ENCODE measurements at places on chromosomes 12 and 14.

DNA sequence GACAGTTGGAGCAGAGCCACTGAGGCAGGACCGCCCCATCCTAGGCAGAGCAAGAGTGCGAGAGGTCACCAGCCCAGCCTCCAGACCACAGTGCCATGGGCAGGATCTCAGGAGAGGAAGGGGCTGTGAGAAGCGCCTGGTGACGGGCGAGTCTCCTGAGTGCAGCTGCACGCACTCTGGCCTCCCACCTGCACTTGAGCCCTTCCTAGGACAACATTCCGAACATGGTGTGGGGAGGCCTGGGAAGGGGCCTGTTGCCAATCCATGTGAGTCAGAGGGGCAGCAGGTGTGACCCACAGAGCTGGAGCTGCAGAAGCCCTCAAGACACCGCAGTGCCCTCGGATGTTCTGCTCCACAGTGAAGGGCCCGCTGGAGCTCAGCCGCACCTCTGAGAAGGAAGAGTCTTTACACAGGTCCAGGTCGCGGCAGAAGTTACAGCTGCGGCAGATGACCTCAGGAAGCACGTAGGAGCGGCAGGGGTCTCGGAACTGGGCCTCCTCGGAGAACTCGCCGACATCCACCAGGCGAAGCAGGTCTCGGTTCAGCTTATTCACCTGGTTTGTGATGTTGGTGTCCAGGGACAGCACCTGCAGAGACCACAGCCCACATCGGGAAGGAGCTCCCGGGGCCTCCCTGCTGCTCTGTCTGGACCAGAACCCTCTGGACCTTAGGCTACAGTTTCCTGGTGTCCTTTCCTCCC, 7.3 kb downstream of the P2RX2 start:
- DNase-seq, result no peak

- DNase-seq, result no peak
These were observed 197.0 kb downstream of the ANO2 start for GRCh38 chr12:5748027-5748426.

DNA sequence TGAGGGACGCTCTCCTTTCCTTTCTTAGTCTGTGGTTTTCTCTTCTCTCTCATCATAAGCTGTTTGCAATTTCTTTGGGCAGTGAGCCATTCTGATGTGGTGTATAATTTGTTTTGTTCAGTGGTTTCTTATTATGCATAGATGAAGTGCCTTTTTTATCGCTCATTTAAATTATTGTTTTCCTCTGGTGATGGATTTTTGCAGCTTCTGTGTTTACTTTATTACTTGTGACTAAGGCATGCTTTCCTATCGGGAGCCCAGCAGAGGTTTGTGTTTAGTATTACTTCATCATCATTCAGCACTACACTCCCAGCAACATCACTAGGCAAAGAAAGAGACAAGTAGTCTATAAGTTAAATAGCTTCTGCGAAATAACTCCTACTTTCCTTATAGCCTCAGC, 586.6 kb upstream of the NOVA1 start:
- no peak for DNase-seq

DNA sequence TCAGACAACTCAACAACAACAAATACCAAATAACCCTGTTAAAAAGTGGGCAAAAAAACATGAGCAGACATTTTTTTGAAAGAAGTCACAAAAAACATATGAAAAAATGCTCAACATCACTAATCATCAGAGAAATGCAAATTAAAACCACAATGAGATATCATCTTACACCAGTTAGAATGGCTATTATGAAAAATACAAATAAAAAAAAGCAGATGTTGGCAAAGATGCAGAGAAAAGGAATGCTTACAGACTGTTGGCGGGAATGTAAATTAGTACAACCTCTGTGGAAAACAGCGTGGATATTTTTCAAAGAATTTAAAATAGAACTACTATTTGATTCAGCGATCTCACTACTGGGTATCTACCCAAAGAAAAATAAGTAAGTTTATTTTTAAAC, 114.0 kb downstream of the SLC38A4 start:
- no peak for DNase-seq

DNA sequence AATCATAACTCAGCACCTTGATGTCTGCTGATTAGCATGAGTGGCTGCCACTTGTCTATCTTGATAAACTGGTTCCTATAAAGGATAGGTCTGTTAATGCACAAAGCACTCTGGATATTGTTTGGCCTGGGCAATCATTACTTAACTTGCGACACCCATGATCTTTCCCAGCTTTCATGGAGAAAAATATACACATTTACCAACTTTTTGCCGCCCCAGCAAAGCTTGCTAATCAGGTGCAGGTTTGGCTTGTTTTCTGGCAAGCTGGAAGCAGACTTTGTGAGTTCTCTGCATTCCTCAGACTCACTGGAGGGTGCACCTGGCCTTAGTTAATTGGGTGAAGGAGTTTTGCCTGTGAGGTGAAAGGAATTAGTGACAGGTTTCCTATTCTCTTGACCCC, 1126.4 kb upstream of the FLRT2 start:
- DNase-seq, result no peak

DNA sequence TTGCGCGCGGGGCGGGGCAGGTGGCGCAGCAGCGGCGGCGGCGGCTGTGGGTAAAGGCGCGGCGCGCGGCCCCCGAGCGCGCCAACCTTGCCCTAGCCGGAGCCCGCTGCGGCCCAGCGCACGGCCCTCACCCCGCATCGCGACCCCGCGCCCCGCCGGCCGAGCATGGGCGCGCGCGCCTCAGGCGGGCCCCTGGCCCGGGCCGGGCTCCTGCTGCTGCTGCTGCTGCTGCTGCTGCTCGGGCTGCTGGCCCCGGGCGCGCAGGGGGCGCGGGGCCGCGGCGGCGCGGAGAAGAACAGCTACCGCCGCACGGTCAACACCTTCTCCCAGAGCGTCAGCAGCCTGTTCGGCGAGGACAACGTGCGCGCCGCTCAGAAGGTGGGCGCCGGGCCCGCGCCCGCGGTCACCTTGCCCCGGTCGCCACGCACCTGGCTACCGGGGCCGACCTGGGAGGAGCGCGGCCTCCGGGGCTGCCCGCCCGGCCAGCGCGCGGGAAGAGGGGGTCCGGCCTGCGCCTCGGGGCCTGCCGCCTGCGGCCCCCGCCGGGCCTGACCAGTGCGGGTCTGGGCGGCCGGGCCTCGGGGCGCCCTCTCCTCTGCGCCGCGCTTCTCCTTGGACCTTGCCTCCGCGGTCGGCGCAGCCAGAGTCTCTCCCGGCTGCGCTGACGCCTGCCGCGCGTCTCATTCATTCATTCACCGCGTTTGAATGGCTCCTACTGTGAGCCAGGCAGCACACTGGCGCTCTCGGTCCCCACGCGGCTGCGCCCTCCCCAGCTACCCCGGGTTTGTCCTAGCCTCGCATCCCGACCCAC, at the start of gene BRI3BP:
Gene BRI3BP (plus strand): TSS at position 20 of the 811 bp plus-strand sequence. CDS start 146 bp downstream, at position 166.
- peak; percentile 16 for DNase-seq

GRCh38 chr12:85065837-85066482, 29.8 kb downstream of the LRRIQ1 start:
- no peak for DNase-seq

- no peak for DNase-seq
These were observed 24.6 kb downstream of the GPR65 start for GRCh38 chr14:88029500-88029899.

- no peak for DNase-seq
These were observed 33.5 kb downstream of the SUDS3 start for GRCh38 chr12:118409834-118410233.

DNA sequence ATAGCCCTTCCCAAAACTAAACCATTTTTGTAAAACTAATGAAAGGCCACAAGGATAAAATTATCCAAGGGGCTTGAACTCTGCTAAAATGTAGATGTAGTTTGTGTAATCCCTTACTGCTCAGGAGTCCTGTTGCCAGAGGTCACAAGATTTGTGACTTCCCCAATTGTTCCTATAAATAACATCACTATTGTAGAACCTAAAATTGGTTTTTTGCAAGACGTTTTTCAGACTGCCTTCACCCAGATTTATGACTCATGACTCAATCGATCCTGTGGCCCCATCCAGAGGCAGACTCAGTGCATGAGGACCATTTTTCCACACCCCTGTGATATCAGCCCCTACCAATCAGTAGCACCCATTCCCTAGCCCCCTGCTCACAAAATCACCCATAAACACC, 61.5 kb upstream of the RASSF8 start:
- no peak for DNase-seq

DNA sequence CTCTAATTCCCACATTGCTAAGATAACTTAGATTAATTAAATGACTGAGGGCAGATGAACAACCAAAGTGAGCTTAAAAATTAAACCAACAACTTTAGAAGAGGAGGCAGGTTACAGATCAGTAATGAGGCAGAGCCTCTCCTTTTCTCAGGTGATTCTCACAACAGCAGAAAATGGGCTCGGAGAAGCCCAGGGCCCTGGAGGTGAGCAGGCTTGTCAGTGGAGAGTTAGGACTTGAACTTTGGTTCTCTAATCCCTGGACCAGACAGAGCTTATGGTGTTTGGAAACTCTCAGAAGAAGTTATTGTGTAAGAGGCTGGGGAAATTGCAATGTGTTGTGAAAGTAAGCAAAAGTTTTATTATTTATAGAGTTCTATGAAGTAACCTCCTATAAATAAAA, 2.8 kb downstream of the TRHDE start:
- DNase-seq, result no peak

- DNase-seq, result peak; percentile 52
These were observed 107.0 kb downstream of the ADAMTS20 start for GRCh38 chr12:43444940-43445564.

DNA sequence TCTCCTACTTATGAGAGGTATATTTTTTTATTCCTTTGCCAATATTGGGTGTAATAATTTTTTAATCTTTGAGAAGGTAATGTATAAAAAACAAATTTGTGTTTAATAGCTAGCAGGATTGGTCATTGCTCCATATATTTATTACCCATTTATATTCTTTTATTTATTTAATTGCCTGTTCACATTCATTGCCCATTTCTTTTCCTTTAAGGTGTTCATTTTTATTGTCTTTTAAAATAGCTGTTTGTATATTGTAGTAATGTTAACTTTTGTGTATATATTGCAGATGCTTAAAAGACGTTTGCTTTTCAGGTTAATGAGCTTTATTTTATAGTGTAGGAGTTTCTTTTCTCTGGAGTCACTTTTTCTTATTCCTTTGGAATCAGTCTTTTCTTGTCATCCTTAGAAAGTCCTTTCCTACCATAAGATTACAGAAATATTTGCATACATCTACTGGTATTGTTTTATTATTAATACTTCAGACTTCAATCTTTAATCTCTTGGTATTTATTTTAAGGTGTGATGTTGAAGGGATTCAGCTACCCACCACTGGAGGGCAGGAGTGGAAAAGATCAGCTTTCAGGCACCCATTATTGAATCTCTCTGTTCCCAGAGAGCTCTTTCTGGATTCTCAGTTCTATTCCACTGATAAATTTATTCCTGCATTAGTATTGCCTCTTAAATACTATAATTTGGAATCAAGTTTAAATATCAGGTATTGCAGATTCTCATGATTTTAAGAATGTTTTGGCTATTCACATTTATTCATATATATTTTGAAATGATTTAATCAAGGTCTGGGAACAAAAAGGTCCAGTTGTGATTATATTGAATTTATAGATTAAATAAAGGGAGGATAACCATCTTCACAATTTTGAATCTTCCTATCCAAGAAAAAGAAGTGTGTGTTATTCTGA, 17.3 kb downstream of the PPM1A start:
- DNase-seq, result peak; percentile 11

- no peak for DNase-seq
These were observed 4.6 kb upstream of the LRP1-AS start for GRCh38 chr12:57151741-57152630.

- DNase-seq, result no peak
These were observed 1.0 kb downstream of the KCNA1 start for GRCh38 chr12:4910502-4911315.

DNA sequence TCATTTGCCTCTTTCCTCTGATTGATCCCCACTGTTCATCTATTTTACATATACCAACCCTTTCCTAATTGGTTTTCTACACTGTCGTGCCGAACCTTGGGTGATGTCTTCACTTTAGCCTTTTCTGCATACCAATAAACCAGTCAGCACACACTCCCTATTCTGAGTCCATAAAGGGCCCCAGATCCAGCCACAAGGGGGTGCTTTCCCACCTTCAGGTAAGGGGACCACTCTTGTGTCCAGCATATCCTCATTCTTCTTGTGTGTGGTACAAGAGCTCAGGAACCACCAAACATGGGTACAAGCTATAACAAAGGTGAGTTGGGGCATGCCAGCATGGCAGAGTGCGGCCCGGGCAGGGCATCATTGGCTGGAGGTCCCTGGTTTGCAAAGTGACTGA, 859.8 kb downstream of the FSCB start:
- no peak for DNase-seq

GRCh38 chr14:20516921-20517320, 11.6 kb downstream of the RNASE10 start:
- no peak for DNase-seq

- no peak for DNase-seq
These were observed 51.5 kb downstream of the DUSP16 start for GRCh38 chr12:12511021-12511783.

GRCh38 chr12:15897433-15897832, 13.7 kb upstream of the DERA start:
- no peak for DNase-seq

GRCh38 chr12:112097641-112098040, 10.9 kb downstream of the NAA25 start:
- no peak for DNase-seq

DNA sequence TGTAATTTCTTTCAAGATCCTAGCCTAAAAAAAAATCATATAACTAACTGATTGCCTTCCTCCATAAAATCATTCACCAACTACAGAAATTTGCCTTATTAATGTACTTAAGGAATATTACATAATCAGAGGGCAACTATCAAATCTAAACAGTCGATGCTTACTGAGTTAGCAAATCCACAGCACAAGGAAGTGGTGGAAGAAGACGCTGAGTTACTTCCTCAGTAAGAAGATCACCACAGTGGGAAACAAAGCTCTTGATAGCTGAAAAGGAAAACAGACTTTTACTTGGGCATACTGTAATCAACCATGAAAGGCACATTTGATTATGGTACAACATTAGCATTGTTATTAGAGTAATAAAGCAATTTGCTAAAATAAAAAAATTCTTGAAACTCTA, 48.7 kb downstream of the HEATR5A start:
- DNase-seq, result no peak

- no peak for DNase-seq
These were observed 41.2 kb upstream of the PTCSC3 start for GRCh38 chr14:36217732-36218131.

- DNase-seq, result no peak
These were observed 39.8 kb downstream of the NIN start for GRCh38 chr14:50791201-50791600.
